ENCODE measurements at places on chromosomes 12 and 14.

GRCh38 chr14:24398653-24399446 is at the start of gene NYNRIN:
NYNRIN (plus strand) TSS chr14:24399003; CDS start chr14:24399247, 244 bp downstream.
- H3K36me3 ChIP-seq: no peaks in the 10 kb centered on the region
- H3K4me3 ChIP-seq: peak within 1 kb of the TSS; percentile 52
- peak; percentile 28 for DNase-seq
- H3K4me1 ChIP-seq: peaks cover 6% of the 10 kb centered on the region
- no peaks in the 10 kb centered on the region for H3K27me3 ChIP-seq
- H3K27ac ChIP-seq: no peak within 1 kb of the TSS

- peaks cover 42% of the 10 kb centered on the region for H3K4me1 ChIP-seq
- no peak overlapping the region for H3K27ac ChIP-seq
- no peak overlapping the region for H3K4me3 ChIP-seq
- no peaks in the 10 kb centered on the region for H3K27me3 ChIP-seq
These were observed 24.3 kb downstream of the NCOR2 start for GRCh38 chr12:124543052-124543589.

GRCh38 chr12:64744422-64745258 is 14.6 kb downstream of the GNS start:
- DNase-seq: no peak
- H3K36me3 ChIP-seq: peaks cover 50% of the 10 kb centered on the region
- H3K27me3 ChIP-seq: no peaks in the 10 kb centered on the region
- H3K4me1 ChIP-seq: no peaks in the 10 kb centered on the region
- H3K27ac ChIP-seq: no peak overlapping the region

DNA sequence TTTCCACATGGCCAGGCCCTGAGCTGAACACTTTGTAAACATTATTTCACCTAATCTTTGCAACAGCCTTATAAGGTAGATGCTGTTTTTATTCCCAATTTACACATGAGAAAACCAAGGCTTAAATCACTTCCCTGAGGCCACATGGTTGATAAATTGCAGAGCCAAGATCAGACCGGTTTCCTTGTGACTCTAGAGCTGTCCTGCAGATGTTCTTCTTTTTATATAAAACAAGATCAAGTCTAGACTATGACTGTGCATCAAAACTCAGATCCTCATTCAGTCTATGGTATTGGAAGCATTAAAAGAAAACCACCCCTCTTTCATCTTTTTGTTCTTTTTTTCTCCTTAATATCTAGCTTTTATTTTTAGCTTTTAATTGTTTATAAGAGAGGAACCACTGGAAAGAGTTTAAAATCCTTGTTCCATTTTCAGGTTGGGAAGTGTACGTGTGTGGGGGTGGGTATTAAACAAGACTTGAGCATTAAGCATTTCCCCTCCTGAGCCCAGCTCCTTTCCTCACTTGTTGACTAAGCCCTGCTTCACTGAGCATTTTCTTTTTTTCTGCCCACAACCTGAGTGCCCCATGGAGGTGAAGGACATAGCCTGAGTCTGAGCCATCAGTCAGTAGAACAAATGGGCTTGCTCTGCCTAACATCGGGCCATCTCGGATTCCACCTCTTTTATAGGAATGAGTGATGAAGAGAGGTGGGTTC is 45.4 kb downstream of the GPATCH2L start:
- peaks cover 78% of the 10 kb centered on the region for H3K36me3 ChIP-seq
- H3K4me3 ChIP-seq: no peak overlapping the region
- no peak overlapping the region for H3K27ac ChIP-seq

- DNase-seq: no peak
- no peak overlapping the region for H3K4me3 ChIP-seq
- no peak overlapping the region for H3K27ac ChIP-seq
- no peaks in the 10 kb centered on the region for H3K36me3 ChIP-seq
These were observed 50.5 kb downstream of the PLXNC1 start for GRCh38 chr12:94198872-94199271.

- H3K27ac ChIP-seq: no peak overlapping the region
- H3K4me3 ChIP-seq: no peak overlapping the region
- no peaks in the 10 kb centered on the region for H3K36me3 ChIP-seq
- DNase-seq: no peak
- H3K4me1 ChIP-seq: no peaks in the 10 kb centered on the region
- no peaks in the 10 kb centered on the region for H3K27me3 ChIP-seq
These were observed 43.2 kb downstream of the CALM1 start for GRCh38 chr14:90440021-90440451.

- no peak overlapping the region for H3K4me3 ChIP-seq
- H3K27ac ChIP-seq: no peak overlapping the region
- DNase-seq: no peak
- H3K4me1 ChIP-seq: no peaks in the 10 kb centered on the region
- no peaks in the 10 kb centered on the region for H3K27me3 ChIP-seq
These were observed 118.3 kb upstream of the SCAF11 start for GRCh38 chr12:46108721-46109120.

GRCh38 chr12:14280921-14281320 is 84.6 kb upstream of the ATF7IP start:
- no peak overlapping the region for H3K27ac ChIP-seq
- no peaks in the 10 kb centered on the region for H3K4me1 ChIP-seq
- H3K27me3 ChIP-seq: no peaks in the 10 kb centered on the region
- DNase-seq: no peak

GRCh38 chr14:75884198-75884611 is 97.6 kb downstream of the TGFB3 start:
- DNase-seq: no peak
- H3K27me3 ChIP-seq: no peaks in the 10 kb centered on the region
- no peaks in the 10 kb centered on the region for H3K4me1 ChIP-seq
- H3K4me3 ChIP-seq: no peak overlapping the region

GRCh38 chr12:66903782-66904396 is 225.0 kb upstream of the GRIP1 start:
- no peak overlapping the region for H3K4me3 ChIP-seq
- no peaks in the 10 kb centered on the region for H3K36me3 ChIP-seq
- H3K4me1 ChIP-seq: no peaks in the 10 kb centered on the region

GRCh38 chr14:95192311-95192710 is 35.0 kb upstream of the DICER1 start:
- H3K4me1 ChIP-seq: no peaks in the 10 kb centered on the region
- DNase-seq: no peak
- no peaks in the 10 kb centered on the region for H3K36me3 ChIP-seq
- no peak overlapping the region for H3K27ac ChIP-seq

GRCh38 chr12:68919581-68920239 is 13.3 kb downstream of the CPM start:
- H3K36me3 ChIP-seq: no peaks in the 10 kb centered on the region
- no peaks in the 10 kb centered on the region for H3K4me1 ChIP-seq
- H3K4me3 ChIP-seq: no peak overlapping the region
- H3K27me3 ChIP-seq: no peaks in the 10 kb centered on the region

- H3K27ac ChIP-seq: no peak overlapping the region
- H3K4me3 ChIP-seq: no peak overlapping the region
- peaks cover 4% of the 10 kb centered on the region for H3K4me1 ChIP-seq
- DNase-seq: no peak
- H3K36me3 ChIP-seq: no peaks in the 10 kb centered on the region
- peaks cover 6% of the 10 kb centered on the region for H3K27me3 ChIP-seq
These were observed 1.9 kb downstream of the SRGAP1 start for GRCh38 chr12:63846238-63846967.
